8988T (cell line): ENCODE measurements at places on chromosomes 2 and 18.

- DNase-seq: no peak
Measured at GRCh38 chr18:60534538-60534937, 162.0 kb upstream of the MC4R start.

GRCh38 chr18:37672932-37673595 lies 107.5 kb upstream of the CELF4 start:
- DNase-seq: no peak

DNA sequence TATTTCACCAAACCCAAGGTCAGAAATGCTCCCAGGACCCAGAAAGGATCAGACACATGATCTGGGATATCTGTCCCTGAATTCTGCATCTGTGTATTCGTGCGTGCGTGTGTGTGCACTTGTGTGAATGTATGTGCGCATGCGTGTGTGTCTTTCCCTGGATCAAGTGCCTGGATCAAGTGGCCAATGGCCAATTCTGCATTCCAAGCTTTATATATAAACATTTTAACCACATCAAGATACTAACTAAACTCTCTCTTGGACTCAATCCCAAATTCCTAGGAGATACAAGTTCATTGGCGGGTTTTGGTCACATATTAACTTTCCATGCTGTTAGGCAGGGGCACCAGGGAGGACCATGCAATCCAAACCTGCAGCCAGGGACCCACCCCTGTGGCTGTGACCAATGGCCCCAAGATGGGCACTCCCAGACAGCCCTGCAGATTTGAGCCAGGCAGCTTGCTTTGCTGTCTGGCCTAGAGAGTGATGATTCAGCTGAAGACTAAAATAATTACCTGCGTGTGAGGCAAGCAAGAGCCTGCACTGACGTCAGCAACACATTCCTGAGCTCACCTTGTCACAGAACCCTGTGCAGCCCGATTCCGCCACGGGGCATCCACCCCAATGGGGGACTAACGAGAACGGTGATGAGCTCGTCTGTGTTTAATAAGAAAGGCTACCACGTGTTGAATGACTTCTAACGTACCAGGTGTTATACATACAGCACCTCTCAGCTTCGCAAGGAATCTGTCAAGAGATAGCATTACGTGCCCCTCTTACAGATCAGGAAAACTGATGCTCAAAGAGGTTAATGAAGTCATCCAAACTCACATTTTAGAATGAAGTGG lies 45.3 kb upstream of the ROCK2 start:
- DNase-seq: no peak

GRCh38 chr2:202286595-202286994 lies 21.0 kb downstream of the NOP58 start:
- DNase-seq: no peak

GRCh38 chr2:205706769-205707381 lies 24.6 kb downstream of the NRP2 start:
- DNase-seq: no peak
